Amygdala (tissue), 56 donors: ENCODE measurements at places on chromosomes 16 and 17.

- no peak for DNase-seq
Measured at GRCh38 chr16:2230376-2230775, 5.9 kb upstream of the DNASE1L2 start.

- no peak for DNase-seq
Measured at GRCh38 chr17:63646488-63646806, 24.2 kb downstream of the MAP3K3 start.

GRCh38 chr16:83711069-83711468 is 96.7 kb upstream of the HSBP1 start:
- DNase-seq: no peak

DNA sequence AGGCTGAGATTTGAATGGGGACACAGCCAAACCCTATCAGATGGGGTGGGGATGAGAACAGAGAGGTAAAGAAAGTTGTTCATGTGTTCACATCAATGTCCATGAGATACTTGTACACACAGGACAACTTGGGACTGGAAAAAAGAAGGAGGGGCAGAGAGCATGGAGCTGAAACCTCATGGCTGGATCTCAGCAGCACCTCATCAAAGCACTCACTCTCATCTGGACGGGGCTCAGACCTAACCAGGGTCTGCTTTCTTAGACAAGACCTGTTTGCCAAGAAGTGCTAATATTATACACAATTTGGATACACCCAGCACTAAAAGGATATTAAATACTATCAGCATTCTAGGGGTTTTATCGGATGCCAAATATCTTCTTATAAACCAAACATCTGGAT is 399.8 kb downstream of the SLC39A11 start:
- no peak for DNase-seq

GRCh38 chr17:31580706-31581490 is 189.4 kb downstream of the RAB11FIP4 start:
- DNase-seq: peak; percentile 7

GRCh38 chr17:4479982-4480751 is 18.5 kb upstream of the SPNS2 start:
- no peak for DNase-seq

GRCh38 chr17:79785900-79786810 is 8.2 kb downstream of the CBX2 start:
- no peak for DNase-seq

GRCh38 chr16:82185012-82185411 is 15.0 kb upstream of the MPHOSPH6 start:
- DNase-seq: no peak

DNA sequence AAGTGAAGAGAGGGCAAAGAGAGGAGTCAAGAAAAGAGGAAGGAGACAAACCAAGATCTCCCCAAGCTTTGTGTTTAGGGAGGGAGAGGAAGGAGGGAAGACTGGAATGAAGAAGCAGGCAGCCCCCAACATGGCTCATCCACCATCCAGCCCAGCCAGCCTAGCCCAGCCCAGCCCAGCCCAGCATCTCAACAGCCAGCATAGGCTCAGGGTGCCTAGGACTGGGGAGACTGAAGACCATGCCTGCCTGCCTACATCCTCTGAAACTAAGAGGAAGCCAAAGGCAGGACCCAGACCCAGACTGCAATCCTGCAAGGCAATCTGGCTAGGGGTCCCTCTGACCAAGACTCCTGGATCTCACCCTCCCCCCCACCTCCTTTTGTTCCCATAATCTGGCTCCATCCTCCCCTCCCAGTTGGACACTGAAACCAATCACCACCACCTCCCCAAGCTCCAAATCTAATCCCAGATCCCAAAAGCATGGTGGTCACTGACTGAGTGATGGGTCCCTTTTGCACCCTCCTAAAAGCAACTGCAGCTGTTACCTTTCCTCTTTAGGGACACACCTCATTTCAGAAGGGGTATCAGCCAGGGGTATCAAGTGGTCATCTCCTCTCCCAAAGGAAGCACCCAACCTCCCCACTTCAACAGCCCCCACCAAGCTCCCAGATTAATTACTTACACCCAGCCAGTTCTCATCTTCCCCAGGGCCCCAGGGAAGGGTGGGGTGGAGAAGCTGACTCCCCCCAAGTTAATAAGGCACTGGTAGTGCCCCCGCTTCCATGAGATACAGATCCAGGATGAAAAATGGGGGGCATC is 1.2 kb downstream of the HDAC5 start:
- DNase-seq: no peak

GRCh38 chr16:56606071-56606475 is 2.3 kb upstream of the MT2A start:
- DNase-seq: no peak

GRCh38 chr17:20022701-20023100 is 13.5 kb downstream of the SPECC1 start:
- no peak for DNase-seq

- DNase-seq: peak; percentile 34
Measured at GRCh38 chr16:1159973-1160772, 7.3 kb downstream of the CACNA1H start.

GRCh38 chr17:11006530-11006929 is 168.6 kb upstream of the PIRT start:
- no peak for DNase-seq

DNA sequence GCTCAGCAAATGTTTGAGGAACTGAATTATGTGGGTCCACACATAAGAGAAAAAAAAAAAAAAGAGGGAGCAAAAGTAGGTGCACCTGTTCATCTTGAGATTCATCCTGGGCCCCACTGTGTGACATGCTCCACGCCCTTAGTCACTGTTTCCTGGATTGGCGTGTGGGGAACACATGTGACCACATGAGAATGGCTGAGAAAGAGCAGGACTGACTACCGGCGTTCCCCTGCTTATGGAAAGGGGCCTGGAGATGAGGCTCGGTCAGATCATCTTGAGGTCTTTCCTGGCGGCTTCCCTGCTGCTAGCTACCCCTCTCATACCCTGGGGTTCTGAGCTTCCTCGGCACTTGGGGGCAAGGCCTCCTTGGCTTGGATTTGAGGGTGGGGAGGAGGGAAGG is 3.9 kb downstream of the DEXI start:
- DNase-seq: no peak

DNA sequence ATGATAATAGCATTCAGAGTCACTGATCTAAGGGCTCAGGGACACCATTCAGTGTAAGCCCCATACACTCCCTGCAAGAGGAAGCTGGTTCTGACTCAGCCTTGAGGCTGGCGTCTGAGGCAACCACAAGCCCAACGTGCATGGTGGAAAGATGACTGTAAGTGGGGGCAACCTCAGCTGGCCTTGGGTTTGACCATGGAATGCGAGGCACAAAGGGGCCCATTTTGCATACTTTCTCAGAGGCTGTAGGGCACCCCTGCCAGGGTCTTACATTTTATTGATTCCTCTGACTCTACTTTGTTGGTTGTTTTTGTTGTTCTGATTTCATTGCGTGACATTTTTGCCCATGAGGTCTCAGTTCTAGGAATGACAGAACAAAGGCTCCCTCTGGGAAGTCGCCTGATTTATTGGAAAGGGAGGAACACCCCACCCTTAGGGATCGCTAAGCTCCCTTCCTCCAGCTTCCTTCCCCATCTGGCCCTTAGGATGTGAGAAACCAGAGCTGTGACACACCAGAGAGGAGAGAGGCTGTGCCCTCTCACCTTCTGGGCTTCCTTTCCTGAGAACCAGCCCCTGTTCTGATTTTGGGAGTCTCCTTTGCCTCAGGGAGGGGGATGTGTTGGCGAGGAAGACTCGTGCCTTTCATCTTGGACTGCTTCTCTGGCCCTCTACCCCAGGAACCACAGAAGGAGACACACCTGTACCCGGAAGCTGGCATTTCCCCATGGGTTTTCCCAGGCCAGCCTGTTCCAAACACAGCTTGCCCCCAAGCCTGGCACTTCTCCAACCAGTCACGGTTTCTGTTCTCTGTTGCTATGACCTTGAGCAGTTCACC is 5.6 kb upstream of the CIITA start:
- no peak for DNase-seq

DNA sequence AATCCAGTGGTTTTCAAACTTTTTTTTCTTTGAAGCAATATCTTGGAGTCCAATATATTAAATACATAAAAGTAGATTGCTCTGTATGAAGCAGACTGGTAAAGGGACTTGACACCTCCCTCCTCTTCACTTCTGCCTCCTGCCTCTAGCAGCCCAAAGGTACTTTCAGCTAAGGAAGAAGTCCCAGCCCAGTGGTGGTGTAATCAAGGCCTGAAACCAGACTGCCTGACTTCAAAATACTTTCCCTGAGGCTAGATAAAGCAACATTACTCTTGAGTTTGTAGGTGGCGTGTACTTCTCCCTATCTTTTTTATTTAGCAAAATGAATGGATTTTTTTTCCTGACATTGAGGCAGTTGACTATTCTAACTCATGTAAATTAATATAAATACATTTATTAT is 122.4 kb upstream of the TMEM97 start:
- DNase-seq: no peak

DNA sequence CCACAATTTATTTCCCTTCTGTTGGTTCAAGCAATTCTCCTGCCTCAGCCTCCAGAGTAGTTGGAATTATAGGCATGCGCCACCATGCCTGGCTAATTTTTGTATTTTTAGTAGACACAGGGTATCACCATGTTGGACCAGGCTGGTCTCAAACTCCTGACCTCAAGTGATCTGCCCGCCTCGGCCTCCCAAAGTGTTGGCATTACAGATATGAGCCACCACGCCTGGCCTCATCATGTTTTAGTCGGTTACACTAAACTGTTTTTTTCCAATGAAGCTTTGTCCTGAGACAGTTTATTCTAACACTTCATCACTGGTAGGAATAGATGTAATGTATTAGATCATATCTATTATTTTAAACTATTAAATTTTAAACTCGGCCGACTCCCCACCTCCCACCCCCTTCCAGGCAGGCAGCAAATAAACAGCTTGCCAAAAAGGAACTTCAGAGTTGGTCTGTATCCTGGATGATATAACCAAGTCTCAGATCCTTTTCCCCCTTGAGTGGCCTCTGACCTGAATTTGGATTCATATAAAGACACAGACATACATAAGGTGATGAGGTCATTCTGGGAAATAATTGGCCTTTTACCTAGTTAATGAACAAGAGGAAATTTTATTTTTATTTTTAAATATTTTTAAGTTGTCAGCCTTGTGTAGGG is 18.4 kb upstream of the CORO6 start:
- DNase-seq: no peak

GRCh38 chr16:65532846-65533245 is 411.0 kb upstream of the CDH11 start:
- no peak for DNase-seq

DNA sequence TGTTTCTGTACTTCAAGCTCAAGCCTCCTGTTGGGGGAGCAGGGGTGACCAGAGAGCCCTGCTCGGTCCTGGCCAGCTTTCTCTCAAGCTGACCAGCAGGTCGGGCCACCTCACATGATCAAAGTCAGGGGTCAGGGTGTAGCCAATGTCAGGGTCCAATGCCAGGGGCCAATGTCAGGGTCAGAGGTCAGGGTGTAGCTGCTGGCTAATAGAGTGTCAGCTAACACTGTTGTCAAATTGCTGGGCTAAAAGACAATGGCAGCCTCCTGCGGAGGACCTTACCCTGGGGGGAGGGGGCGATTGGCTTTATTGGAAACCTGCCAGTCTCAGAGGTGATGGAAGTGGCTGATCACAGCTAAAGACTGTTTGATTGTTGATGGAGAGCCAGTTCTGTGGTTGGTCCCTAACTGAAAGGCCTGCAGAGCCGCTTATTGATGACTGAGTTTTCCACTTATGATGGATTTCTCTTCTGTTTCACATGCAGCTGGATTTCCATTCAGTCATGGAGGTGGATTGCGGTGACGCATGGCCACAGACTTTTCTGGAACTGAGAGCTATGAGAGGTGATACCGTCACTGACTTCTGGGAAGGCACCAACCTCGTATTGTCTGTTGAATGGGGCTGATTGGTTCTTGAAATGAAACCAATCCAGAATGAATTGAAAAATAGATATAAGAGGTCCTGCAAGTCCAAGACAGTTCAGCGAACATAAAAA is 97.4 kb upstream of the ZFHX3 start:
- no peak for DNase-seq

DNA sequence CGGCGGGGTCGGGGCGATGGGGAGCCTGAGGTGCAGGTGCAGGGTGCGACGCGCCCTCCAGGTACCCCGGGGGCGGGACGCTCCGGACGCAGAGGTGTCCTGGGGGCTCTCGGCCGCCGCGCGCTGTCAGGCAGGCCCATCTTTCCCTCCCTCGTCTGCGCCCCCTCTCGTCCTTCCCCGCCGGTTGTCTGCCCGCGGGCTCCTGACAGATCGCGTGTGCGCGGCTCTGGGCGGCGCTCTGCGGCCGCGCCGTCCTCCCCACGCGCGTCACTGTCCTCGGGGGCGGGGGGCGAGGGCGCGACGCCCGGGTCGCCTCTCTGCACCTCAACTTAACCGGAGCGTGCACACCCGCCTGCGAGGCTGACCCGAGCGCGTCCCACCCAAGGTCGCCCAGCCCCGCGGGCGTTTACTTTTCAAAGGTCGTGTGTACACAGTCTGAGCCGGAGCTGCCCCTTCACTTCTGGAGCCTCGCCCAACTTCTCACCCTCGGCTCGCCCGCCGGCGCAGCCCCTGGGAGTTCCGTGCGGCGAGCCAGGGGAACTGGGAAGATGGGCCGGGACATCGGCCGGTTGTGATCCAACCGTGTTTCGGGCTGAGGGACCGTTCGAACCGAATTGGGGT is 512 bp downstream of the AKAP1 start:
- DNase-seq: peak; percentile 64
